Mucosa of gallbladder (tissue), 1 donor: ENCODE measurements at places on chromosomes 2 and 18.

- no peak for DNase-seq
Observed at GRCh38 chr18:76522122-76522503, 27.1 kb upstream of the ZNF516 start.

GRCh38 chr2:133063775-133064174, 393.8 kb upstream of the LYPD1 start:
- DNase-seq = peak; percentile 22

DNA sequence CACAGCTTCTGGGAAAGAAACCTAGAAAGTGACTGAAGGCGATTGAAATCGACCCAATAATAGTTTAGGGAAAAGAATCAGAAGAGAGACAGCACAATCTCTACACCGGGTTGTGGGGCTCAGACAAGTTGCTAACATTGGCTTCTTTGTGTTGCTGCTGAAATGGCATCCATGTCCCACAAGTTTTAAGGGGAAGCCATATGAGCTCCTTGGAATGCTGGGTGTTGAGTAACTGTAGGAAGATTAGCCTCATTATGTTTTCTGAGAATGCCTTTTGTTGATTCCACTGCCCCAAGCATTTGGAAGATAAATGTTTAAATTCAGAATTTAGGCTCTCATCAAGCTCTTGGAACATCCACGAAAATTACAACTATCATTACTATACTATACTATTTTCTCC, 73.4 kb upstream of the NEUROD1 start:
- no peak for DNase-seq

- no peak for DNase-seq
Observed at GRCh38 chr2:172639823-172640222, 83.9 kb downstream of the PDK1 start.

DNA sequence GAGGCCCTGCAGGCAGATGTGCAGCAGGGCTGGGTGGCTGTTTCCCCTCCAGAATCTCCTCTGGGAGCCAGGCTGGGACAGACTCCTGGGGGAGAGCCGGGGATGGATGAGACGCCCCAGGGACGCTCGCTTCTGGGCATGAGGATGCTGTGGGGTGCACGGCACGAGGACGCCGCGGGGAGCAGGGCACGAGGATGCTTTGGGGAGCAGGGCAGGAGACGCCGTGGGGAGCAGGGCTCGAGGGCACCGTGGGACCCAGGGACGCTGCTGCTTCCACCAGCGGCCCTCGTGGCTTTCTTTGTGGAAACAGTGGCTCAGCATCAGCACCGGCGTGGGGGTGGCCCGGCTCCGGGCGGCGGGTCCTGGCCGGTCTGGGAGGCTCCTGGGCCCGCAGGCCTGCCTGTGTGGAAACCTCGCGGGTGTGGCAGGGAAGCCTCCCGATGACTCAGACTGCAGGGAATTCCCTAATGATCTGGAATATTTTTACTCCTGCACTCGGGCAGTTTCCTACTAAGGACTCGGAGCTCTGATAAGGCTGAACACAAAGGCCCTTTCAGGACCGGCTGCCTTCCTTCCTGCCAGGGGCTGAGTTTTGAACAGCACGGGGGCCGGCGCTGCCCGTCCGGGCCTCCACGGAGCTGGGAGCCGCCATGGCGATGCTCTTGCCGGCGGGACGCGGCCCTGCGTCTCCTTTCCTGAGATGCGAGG, 62.6 kb downstream of the NFATC1 start:
- peak; percentile 58 for DNase-seq

DNA sequence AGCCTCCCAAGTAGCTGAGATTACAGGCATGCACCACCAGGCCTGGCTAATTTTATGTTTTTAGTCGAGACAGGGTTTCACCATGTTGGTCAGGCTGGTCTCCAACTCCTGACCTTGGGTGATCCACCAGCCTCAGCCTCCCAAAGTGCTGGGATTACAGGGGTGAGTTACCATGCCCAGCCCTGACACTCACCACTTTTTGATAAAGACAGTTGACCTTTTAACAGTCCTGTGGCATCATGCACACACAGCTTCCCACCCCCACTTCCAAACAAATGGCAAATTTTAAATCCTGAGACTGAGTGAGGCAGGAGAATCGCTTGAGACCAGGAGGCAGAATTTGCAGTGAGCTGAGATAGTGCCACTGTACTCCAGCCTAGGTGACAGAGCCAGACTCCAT, 6.2 kb upstream of the DNAJB2 start:
- DNase-seq = no peak

DNA sequence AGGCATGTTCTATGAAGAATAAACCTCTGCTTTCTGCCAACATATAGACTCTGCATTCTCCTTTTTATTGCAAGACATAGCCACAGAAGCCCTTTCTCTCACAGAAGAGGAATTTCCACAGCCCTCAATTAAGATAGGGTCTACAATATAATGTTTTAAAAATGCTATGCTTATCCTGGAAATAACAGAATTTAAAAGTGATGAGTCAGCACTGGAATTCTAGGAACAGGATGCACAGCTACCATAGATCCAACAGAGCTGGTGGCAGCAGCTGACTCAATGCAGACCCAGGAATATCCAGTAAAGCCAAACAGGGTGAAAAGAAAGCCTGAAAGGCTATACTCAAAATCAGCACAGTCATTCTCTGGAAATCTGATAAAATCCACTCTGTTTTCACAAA, 866.9 kb downstream of the TRIB2 start:
- DNase-seq = no peak
